ENCODE measurements at places on chromosomes 11 and 22. TPM values are rescaled to one million over a fixed set of nuclear protein-coding genes. Genes with fewer than 3 reads are reported as not detected.

VPS11 gene
- total RNA-seq = 17.4 TPM

ADAMTS8 gene
- total RNA-seq = 0.28 TPM

GGTLC2 gene
- not detected for total RNA-seq

EHF gene
- total RNA-seq = 0.28 TPM

RAB36 gene
- 1.1 TPM for total RNA-seq

SYNGR1 gene
- 14.9 TPM for total RNA-seq

ELFN2 gene
- total RNA-seq = under 0.01 TPM

MOGAT2 gene
- total RNA-seq = not detected

TCIRG1 gene
- 83.4 TPM for total RNA-seq

APOL4 gene
- 0.38 TPM for total RNA-seq

NAALAD2 gene
- total RNA-seq = 0.85 TPM

TOM1 gene
- 19.2 TPM for total RNA-seq

GDPD4 gene
- not detected for total RNA-seq

RGL4 gene
- total RNA-seq = not detected

LMF2 gene
- 30.7 TPM for total RNA-seq

LRRC74B gene
- not detected for total RNA-seq

SLC6A5 gene
- not detected for total RNA-seq

SMIM35 gene
- not detected for total RNA-seq

APOL5 gene
- not detected for total RNA-seq

TPBGL gene
- total RNA-seq = 0.28 TPM

PHETA2 gene
- 16.5 TPM for total RNA-seq

ILK gene
- 267 TPM for total RNA-seq

SYT12 gene
- total RNA-seq = 2.0 TPM

CSNK2A3 gene
- 1.9 TPM for total RNA-seq
